ENCODE measurements at places on chromosomes 16 and 17. TPM values are rescaled to one million over a fixed set of nuclear protein-coding genes. Genes with fewer than 3 reads are reported as not detected.

Gene GJC1
- 36.4 TPM for total RNA-seq

Gene KREMEN2
- not detected for total RNA-seq

Gene NSMCE1
- total RNA-seq, result 62.6 TPM

Gene TBC1D3K
- total RNA-seq, result not detected

Gene TBC1D3
- not detected for total RNA-seq

Gene CD79B
- not detected for total RNA-seq

Gene CES5A
- total RNA-seq, result not detected

Gene ADORA2B
- 19.5 TPM for total RNA-seq

Gene TTYH2
- total RNA-seq, result 0.50 TPM

Gene SCPEP1
- total RNA-seq, result 79.7 TPM

Gene SPNS2
- not detected for total RNA-seq

Gene GNG13
- total RNA-seq, result not detected

Gene ZSWIM7
- 16.2 TPM for total RNA-seq

Gene KRTAP16-1
- not detected for total RNA-seq

Gene CIAPIN1
- total RNA-seq, result 77.5 TPM

Gene BCL6B
- not detected for total RNA-seq

Gene ABCC6
- not detected for total RNA-seq

Gene RPL26
- total RNA-seq, result 2,622 TPM
